ENCODE measurements at places on chromosomes 11 and 22. TPM values are rescaled to one million over a fixed set of nuclear protein-coding genes. Genes with fewer than 3 reads are reported as not detected.

DNA sequence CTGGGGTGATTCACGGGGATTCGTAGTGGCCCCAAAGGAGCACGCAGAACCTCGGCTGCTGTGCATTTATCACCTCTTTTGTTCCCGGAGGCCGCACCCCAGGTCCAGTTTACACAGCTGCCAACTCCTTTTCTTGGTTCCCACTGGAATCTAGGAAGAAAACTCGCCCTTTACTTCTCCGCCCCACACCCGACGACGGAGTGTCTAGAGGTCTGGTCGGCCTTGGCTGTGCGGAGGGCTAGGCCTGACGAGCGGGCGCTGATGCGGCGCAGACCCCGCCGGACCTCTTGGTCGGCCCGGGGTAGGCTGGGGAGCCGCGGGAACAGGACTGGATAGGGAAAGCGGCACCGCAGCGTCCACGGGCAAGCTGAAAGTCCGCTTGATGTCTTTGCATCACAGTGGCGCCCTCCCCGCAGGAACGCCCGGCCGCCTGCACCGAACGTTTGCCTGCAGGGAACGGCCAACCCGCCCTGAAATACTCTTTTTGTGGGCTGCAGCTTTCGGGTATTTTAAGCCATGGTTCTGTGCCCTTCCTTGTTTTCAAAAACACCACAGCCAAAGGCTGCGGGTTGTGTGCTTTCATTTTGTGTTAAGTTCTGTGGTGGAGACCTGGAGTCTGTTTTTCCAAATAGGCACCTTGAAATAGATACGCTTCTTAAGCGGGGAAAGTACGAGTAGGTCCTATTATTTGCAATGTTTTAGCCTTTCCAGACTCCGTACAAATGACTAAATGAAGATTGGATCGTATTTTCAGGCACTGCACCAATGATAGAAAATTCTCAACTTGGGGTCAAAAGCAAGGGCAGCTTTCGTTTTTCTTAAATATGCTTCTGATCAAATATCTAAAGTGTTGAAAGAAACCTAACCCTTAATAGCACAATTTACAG lies 829 bp upstream of the ZBED5 start:
- peaks cover 23% of the 10 kb centered on the region for H3K36me3 ChIP-seq
- peaks cover 32% of the 10 kb centered on the region for H3K4me1 ChIP-seq
- H3K27ac ChIP-seq, result peak overlapping the region; percentile 99

DNA sequence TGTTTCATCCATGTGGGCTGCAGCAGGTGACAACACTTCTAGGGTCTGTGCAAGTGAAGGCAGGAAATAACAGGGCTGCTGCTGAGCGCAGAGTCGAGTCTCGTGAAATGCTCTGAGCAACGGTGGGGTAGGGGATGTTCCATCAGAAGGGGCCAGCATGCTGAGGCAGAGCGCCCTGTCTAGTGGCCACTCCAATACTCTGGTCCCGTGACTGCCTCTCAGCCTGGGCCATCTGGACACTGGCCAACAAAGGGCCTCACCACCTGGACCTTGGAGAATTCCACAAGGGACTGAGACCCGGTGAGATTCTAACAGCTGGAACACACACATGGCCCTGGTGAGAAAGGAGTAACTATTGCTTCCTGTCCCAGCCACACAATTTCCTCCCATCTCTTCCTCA lies 375.7 kb downstream of the SHANK2 start:
- H3K36me3 ChIP-seq, result no peaks in the 10 kb centered on the region
- no peaks in the 10 kb centered on the region for H3K27me3 ChIP-seq
- H3K4me3 ChIP-seq, result no peak overlapping the region
- H3K27ac ChIP-seq, result no peak overlapping the region

- no peaks in the 10 kb centered on the region for H3K27me3 ChIP-seq
- no peak for DNase-seq
- no peak overlapping the region for H3K27ac ChIP-seq
- H3K4me3 ChIP-seq, result no peak overlapping the region
- H3K4me1 ChIP-seq, result no peaks in the 10 kb centered on the region
Observed at GRCh38 chr22:47618180-47619010, 855.9 kb downstream of the TBC1D22A start.

DNA sequence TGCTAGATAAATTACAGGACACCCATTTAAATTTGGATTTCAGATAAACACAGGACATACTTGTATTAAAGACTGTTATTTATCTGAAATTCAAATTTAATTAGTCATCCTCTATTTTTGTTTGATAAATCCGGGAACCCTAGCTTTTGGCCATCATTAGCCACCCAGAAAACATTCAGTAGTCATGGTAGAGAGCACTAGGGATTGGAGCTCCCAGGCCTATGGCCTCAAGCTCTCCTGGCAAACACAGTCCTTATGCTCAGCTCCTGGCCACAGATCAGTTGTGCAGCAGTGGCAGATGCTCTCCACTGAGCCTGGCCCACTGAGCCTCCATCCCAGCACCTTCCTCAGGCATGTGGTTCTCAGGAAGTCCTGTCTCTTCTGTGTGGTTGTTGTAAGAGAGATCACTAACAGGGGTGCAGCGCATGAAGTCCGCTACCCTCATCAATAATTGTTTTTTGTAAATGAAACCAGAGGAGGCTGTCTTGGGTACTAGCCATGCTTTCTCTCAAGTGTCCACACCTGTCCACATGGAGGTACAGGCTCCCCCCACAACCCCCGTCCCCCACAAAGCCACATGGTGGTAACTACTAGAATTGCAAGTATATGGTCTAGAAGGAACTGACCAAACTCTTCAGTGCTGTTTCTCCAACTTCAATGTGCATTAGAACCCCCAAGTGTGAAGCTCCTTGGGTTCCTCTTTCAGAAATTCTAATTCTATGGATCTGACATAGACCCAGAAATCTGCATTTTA lies 1.1 kb upstream of the IRAG1 start:
- no peaks in the 10 kb centered on the region for H3K27me3 ChIP-seq
- H3K4me3 ChIP-seq, result no peak overlapping the region
- peak overlapping the region; percentile 67 for H3K27ac ChIP-seq
- DNase-seq, result no peak
- no peaks in the 10 kb centered on the region for H3K4me1 ChIP-seq
- H3K36me3 ChIP-seq, result no peaks in the 10 kb centered on the region

DNA sequence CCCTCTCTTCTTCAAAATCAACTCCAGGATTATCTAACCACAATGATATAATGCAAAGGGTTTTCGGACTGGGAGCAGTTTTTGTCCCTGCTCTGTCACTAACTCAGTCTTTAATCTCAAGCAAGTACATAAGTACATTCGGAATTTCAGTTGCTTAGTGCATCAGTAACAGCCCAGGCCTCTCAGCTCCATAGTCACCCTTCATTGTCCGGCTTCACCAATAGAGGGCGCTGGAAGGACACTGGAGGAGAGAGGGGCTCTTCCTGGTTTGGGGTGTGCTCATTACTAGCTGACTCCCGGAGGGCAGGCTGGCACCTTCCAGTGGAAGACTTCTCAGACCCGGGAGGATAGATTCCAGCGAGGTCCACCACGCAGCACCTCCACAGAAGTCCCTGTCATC lies 90.4 kb upstream of the PDGFD start:
- DNase-seq, result no peak
- no peaks in the 10 kb centered on the region for H3K27me3 ChIP-seq
- no peaks in the 10 kb centered on the region for H3K36me3 ChIP-seq
- no peak overlapping the region for H3K4me3 ChIP-seq
- H3K4me1 ChIP-seq, result no peaks in the 10 kb centered on the region

GRCh38 chr11:93512073-93512475 lies 31.1 kb downstream of the SMCO4 start:
- no peak overlapping the region for H3K4me3 ChIP-seq
- no peak overlapping the region for H3K27ac ChIP-seq
- H3K27me3 ChIP-seq, result no peaks in the 10 kb centered on the region
- peaks cover 11% of the 10 kb centered on the region for H3K4me1 ChIP-seq

GRCh38 chr22:17785185-17786184 lies 11.2 kb upstream of the BID start:
- H3K4me3 ChIP-seq, result no peak overlapping the region
- peak overlapping the region; percentile 83 for H3K27ac ChIP-seq
- DNase-seq, result no peak
- peaks cover 22% of the 10 kb centered on the region for H3K36me3 ChIP-seq

GRCh38 chr11:14819596-14819995 lies 72.4 kb downstream of the CYP2R1 start:
- H3K27ac ChIP-seq, result no peak overlapping the region
- no peaks in the 10 kb centered on the region for H3K4me1 ChIP-seq
- no peaks in the 10 kb centered on the region for H3K27me3 ChIP-seq
- H3K36me3 ChIP-seq, result no peaks in the 10 kb centered on the region

- H3K36me3 ChIP-seq, result no peaks in the 10 kb centered on the region
- H3K4me3 ChIP-seq, result peak overlapping the region; percentile 55
- DNase-seq, result no peak
- H3K27ac ChIP-seq, result no peak overlapping the region
Observed at GRCh38 chr22:43110927-43111623, 525 bp downstream of the BIK start.

- no peaks in the 10 kb centered on the region for H3K4me1 ChIP-seq
- no peak overlapping the region for H3K4me3 ChIP-seq
- no peaks in the 10 kb centered on the region for H3K36me3 ChIP-seq
- no peak for DNase-seq
- no peak overlapping the region for H3K27ac ChIP-seq
- H3K27me3 ChIP-seq, result no peaks in the 10 kb centered on the region
Observed at GRCh38 chr11:93903989-93904388, 53.6 kb upstream of the VSTM5 start.

GRCh38 chr11:114027926-114028325 lies 31.6 kb upstream of the ZBTB16 start:
- DNase-seq, result no peak
- no peak overlapping the region for H3K4me3 ChIP-seq
- H3K27me3 ChIP-seq, result no peaks in the 10 kb centered on the region
- H3K36me3 ChIP-seq, result no peaks in the 10 kb centered on the region
- H3K27ac ChIP-seq, result no peak overlapping the region
- H3K4me1 ChIP-seq, result peaks cover 16% of the 10 kb centered on the region

- no peaks in the 10 kb centered on the region for H3K36me3 ChIP-seq
- H3K4me1 ChIP-seq, result no peaks in the 10 kb centered on the region
- H3K4me3 ChIP-seq, result no peak overlapping the region
- H3K27me3 ChIP-seq, result no peaks in the 10 kb centered on the region
- H3K27ac ChIP-seq, result no peak overlapping the region
Observed at GRCh38 chr22:25540908-25541660, 23.4 kb upstream of the GRK3 start.

GRCh38 chr22:45202333-45203149 lies 38.2 kb downstream of the KIAA0930 start:
- no peak overlapping the region for H3K4me3 ChIP-seq
- no peak overlapping the region for H3K27ac ChIP-seq
- no peaks in the 10 kb centered on the region for H3K27me3 ChIP-seq
- peaks cover 37% of the 10 kb centered on the region for H3K36me3 ChIP-seq

PNPLA5 gene
- total RNA-seq, result not detected

PRR33 gene
- total RNA-seq, result not detected

RGL4 gene
- not detected for total RNA-seq

SMCO4 gene
- total RNA-seq, result 79.8 TPM

OR10A2 gene
- not detected for total RNA-seq

TRIM49 gene
- total RNA-seq, result not detected
